ENCODE measurements at places on chromosomes 7 and 10. TPM values are rescaled to one million over a fixed set of nuclear protein-coding genes. Genes with fewer than 3 reads are reported as not detected.

RPEL1 gene
- total RNA-seq = 0.05 TPM

RET gene
- not detected for total RNA-seq

RGS10 gene
- total RNA-seq = 4.0 TPM

DOCK1 gene
- 28.4 TPM for total RNA-seq

TLX1 gene
- not detected for total RNA-seq

ATOH7 gene
- total RNA-seq = not detected

LDB3 gene
- not detected for total RNA-seq

SLC26A5 gene
- not detected for total RNA-seq

LMTK2 gene
- 23.1 TPM for total RNA-seq

AKR1D1 gene
- total RNA-seq = not detected

ADAP1 gene
- 535 TPM for total RNA-seq

ZNF25 gene
- 0.60 TPM for total RNA-seq

DNA sequence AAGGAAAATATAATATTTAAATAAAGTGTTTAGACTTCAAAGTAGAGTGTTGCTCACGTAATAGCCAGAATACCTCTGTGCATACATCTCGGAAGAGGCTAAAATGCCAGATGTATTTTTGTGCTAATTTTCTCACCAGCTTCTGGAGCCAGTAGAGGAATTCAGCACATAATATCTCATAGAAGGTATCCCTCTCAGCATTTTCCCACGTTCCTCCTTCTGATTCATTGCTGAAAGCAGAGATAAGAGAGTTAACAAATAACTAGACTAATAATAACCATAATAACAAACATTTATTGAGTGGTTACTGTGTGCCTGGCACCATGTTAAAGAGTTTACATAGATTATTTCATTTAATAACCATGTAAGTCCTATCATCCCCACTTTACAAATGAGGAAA lies 123.6 kb downstream of the VTI1A start:
- no peak for DNase-seq

DNA sequence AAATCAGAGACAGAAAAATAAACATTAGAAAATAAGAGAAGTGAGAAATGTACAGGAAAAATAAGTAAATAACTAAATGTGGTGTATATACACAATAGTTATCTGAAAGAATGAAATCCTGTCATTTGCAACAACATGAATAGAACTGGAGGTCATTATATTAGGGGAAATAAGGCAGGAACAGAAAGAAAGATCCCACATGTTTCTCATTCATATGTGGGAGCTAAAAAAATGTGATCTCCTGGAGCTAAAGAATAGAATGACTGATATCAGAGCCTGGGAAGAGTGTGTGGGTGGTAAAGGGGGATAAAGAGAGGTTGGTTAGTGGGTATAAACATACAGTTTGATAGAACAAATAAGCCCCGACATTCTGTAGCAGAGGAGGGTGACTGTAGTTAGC lies 27.3 kb downstream of the PLXDC2 start:
- no peak for DNase-seq

DNA sequence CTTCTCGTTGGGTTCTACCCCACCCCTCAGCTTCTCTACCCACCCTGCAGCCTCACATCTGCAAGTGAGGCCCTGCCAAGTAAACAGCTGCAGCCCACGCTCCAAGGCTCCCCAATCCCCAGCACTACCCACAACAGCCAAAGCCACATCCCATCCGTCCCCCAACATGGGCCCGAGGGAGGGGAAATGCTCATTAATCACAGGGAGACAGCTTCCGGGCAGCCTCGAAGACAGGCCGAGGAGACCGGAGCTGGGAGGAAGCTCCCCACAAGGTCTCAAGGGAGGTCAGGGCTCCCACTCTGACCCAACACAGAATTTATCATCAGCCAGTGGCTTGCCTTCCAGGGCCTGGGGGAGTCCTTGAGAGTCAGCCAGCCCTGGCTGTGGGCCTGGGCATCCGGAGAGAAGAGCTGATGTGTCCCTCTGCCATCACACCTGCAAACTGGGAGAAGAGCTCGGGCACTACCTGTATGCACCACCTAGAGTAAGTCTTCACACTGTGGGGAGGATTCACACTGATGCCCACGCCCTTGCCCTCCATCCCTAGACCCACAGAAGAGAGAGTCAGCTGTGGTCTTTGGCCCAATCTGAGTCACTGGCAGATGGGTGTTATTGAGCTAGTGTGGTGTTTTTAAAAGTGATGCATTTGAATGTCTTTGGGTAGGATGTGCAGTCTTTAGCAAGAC lies 115.5 kb upstream of the ZMIZ1 start:
- DNase-seq = no peak

GRCh38 chr7:93629291-93629801 lies 54.8 kb upstream of the CALCR start:
- no peak for DNase-seq

GRCh38 chr10:35299016-35299415 lies 37.3 kb upstream of the CCNY start:
- DNase-seq = no peak

DNA sequence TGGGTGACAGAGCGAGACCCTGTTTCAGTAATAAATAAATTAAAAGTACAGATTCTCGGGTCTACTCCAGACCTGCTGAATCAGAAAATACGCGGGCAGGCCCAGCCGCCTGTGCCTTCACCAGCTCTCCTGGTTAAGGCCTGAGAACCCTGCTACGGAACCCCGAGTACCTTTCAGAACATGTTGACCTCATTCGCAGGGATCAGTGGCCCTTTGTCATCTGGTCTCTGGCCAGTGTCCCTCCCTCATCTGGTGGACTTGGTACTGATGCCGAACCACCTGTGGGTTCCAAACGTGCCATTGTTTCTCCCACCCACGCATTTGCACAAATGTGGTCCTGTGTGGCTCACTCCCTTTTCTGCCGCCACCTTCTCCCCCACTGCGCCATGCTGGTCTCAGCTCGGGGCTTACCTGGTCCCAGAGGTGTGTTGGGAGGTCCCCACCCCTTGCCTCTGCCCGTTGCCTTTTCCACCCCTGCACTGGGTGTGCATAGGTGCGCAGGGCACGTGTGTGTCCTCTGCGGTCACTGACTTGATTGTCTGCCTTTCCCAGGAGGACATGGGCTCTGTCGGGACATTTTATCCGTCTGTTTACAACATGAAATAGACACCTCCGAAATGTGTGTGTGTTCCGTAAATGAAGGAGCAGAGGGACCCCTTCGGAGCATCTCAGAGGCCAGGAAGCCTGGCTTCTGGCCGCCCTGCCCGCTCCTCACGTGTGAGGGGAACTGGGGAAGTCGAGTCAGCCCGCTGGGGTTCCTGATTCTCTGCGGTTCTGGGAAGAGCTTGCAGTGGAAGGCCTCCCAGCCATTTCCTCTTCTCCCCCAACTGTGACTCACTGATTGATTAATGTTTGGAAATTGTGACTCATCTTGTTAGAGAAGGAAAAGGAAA lies 135.2 kb downstream of the CUX1 start:
- peak; percentile 33 for DNase-seq

DNA sequence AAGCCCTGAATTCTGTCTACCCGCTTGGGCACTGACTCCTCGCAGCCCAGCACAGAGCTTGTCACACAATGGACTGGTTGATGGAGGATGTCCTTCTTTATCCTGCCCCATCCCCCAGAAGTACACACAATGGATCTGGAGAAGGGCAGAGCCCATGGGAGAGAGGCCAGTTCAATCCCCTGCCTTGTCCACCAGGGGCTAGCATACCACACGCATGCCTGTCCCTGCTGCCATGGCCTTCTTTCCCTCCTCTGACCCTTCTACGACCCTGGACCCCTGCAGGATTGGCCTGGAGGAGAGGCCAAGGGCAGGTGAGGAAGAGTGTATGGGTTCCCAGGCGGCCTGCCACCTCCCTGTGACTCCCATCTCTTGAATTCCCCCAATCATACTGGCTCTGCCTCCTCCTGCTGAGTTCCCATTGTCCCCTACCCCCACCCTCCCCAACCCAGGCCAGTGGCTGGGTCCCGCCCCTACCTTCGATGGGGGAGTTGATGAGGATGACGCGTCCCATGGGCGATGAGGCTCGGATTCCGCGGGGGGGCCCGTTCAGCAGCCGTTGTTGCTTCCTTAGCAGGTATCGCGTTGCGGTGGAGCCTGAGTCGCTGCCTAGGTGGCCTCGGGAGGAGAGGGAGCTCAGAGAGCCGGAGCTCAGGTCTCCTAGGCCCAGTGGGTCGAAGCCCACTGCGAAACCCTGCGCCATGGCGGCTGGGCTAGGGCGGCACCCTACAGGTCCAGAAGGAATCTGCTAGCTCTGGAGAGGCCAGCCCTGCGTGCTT lies 1.2 kb downstream of the PDZD7 start:
- no peak for DNase-seq

DNA sequence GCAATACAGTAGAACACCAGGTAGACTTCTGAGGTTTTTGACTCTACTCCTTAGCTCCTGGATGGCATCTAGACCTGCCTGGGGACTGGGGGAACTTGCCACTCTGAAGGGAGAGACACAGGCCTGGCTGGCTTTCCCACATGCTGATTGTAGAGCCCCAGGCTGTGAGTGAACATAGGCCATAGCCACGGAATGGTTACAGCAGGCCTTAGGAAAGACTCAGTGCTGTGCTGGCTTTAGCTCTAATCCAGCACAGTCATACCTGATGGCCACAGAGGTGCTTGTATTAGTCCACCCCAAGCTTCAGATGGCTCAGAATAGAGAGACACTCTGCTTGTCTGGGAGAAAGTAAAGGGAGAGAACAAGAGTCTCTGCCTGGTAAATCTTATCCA lies 35.0 kb upstream of the ARHGAP12 start:
- no peak for DNase-seq

- no peak for DNase-seq
Measured at GRCh38 chr10:1395481-1396296, 339.5 kb downstream of the WDR37 start.

- DNase-seq = no peak
Measured at GRCh38 chr10:31123946-31124345, 92.3 kb upstream of the ZNF438 start.

DNA sequence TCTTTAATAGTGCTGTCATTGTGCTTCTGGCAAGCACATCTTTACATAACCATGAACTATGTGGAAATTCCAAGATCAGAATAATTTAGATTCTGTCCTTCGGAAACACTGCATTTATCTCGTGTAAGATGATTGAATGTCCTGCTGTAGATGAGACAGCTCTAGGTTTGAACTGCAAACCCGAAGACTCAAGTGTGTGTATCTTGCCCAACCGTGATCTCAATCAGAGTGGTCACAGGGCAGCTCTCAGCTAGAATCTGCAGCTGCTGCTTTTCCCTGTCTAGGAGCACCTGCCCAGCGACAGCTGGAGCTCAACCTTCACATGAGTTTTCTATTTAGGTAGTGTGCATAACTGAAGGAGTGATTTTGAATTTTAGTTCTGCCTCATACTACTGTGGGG lies 17.5 kb upstream of the KIF20B start:
- no peak for DNase-seq

GRCh38 chr7:86931439-86931838 lies 128.0 kb downstream of the ELAPOR2 start:
- no peak for DNase-seq

- no peak for DNase-seq
Measured at GRCh38 chr7:3267966-3268690, 32.9 kb upstream of the SDK1 start.

DNA sequence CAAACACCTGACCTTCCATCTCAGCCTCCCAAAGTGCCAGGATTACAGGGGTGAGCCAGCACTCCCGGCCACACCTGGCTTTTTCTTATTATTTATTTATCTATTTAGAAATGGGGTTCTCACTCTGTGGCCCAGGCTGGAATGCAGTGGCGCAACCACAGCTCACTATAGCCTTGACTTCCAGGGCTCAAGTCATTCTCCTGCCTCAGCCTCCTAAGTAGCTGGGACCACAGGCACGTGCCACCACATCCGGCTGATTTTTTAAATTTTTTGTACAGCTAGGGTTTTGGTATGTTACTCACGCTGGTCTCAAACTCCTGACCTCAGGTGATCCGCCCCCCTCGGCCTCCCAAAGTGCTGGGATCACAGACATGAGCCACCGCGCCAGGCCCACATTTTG lies 56.9 kb upstream of the MYL10 start:
- DNase-seq = no peak

DNA sequence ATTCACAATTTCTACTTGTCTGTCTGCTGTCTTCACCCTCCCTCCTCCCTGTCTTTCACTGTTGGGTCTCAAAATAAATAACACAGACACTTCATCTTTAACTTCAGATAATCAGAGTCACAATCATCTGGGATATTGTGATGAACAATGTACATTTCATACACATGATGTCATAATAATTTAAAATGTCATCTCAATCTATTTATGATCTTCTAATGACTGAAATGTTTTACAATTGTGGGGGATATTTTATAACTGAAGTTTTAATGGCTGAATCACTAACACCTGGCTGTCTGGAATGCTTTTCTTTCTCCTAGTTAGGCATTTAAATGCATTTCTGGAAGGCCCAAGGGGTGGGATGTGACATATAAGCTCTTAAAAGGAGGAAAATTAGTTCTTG lies 859.8 kb downstream of the LRMDA start:
- DNase-seq = no peak

- no peak for DNase-seq
Measured at GRCh38 chr7:102050864-102051460, 233.5 kb downstream of the CUX1 start.

DNA sequence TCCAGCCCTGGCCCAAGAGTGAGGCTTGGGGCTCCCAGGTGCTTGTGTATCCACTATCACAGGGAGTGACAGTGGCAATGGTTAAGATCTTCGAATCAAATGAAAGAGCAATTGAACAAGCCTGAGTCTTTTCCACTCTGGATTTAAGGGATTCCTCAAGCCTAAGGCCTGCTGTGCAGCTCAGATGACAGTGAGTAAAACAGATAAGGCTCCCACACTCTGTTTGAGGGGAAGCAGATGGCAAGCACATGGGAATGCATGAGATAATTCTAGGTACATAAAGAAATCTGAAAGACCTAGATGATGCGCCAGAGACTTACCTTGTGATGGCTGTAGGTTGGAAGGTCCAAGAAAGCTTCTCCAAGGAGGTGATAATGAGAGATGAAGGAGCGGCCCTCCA lies 95.0 kb downstream of the LRRC18 start:
- DNase-seq = no peak

DNA sequence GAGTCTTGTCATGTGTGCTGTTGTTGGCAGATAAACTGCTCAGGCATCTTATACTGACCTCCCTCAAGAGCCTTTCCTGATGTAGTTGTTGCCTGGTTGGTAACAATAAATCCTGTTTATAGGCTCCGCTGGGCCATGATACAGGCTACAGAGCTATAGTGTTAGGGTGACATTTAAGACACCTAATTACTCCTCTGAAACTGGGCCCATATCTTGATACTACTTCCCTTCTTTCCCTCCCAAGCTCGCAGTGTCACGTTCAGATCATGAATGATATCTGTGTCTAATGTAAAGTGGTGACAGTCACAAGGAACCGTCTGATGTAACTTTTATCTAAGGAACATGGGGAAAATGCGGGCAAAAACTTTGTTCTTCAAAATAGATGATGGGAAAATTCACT lies 35.4 kb downstream of the CROT start:
- DNase-seq = no peak

GRCh38 chr7:28181416-28181815 lies 821 bp upstream of the JAZF1 start:
- DNase-seq = no peak

- peak; percentile 14 for DNase-seq
Measured at GRCh38 chr7:19663816-19664462, 44.9 kb downstream of the POLR1F start.

- DNase-seq = no peak
Measured at GRCh38 chr7:91128683-91129348, 135.4 kb upstream of the FZD1 start.
